K562 (cell line): ENCODE measurements at places on chromosomes 13 and 19.

- no peak for DNase-seq
Measured at GRCh38 chr13:39272994-39273393, 234.7 kb downstream of the NHLRC3 start.

GRCh38 chr13:20492641-20493040, 33.0 kb downstream of the CRYL1 start:
- DNase-seq: peak; percentile 53

DNA sequence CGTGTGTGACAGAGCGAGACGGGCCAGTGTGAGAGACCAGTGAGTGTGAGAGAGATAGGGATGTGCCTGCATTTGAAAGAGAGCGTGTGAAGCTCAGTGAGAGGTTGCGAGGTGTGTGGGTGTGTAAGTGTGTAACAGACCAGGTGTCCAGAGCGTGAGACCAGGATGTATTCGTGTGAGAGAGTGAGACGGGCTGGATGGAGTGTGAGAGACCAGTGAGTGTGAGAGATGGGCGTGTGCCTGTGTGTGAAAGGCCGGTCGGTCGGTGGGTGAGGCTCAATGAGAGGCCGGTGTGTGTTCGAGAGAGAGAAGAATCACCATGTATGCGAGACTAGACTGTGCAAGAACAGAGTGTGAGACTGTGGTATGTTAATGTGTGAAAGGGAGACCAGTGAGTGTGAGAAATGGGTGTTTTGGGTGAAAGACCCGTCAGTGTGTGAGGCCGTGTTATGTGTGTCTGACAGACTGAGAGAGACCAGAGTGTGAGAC, 679 bp downstream of the ZNF471 start:
- DNase-seq: no peak

DNA sequence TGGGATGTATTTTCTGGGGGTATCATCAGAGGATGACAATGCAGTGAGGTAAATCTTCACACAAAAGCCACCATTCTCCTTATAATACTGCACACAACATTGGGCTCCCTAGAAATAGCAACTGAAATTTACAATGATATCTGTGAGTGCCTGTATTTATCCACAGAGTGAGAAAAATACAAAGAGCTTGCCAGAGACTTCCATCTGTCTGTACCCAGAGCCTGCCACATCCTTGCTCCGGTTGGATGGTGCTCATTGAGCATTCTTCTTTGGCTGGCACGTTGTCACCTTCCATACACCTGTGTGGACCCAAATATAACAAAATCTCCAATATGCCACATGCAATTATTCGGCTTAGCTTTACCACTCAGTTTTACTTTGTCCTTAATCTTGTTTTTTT, 189.5 kb upstream of the UFM1 start:
- no peak for DNase-seq

- no peak for DNase-seq
Measured at GRCh38 chr13:73131247-73131646, 72.4 kb downstream of the KLF5 start.

- no peak for DNase-seq
Measured at GRCh38 chr19:17078036-17078919, 2.7 kb downstream of the MYO9B start.

DNA sequence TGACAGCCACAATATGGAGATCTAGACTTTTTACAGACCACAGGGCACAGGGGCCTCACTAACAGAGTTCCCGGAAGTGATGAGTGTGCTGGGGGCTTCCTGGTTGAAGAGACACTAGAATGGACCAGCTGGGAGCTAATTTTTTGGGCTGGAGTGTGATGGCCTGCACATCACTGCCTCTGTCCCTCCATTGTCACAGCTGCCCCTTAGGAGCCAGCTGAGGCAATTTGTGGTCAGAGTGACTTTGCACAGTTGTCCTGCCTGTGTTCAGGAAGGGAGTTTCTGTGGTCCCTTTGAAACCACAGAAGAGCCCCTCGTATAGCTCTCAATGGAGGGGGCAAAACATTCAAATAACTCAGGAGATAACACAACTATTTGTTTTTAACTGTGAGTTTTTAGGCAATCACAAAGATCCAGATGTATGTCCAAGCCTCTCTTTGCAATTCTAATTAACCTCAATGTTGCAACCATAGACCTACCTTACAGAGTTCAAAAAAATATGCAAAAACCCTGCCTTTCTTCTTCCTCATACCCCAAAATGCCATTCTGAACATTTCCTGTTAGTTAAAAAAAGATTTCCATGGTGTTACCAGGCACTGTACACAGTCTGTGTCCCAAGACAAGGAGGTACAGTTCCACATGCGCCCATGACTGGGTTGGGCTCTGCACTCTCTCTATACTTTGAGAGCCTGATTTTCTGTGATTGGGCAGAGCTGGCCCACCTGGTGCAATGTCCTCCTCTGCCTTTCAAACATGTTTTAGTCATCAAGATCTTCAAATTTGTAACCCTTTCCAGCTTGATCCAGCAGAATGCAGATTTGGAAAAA, 2.4 kb downstream of the ALOX5AP start:
- DNase-seq: no peak

DNA sequence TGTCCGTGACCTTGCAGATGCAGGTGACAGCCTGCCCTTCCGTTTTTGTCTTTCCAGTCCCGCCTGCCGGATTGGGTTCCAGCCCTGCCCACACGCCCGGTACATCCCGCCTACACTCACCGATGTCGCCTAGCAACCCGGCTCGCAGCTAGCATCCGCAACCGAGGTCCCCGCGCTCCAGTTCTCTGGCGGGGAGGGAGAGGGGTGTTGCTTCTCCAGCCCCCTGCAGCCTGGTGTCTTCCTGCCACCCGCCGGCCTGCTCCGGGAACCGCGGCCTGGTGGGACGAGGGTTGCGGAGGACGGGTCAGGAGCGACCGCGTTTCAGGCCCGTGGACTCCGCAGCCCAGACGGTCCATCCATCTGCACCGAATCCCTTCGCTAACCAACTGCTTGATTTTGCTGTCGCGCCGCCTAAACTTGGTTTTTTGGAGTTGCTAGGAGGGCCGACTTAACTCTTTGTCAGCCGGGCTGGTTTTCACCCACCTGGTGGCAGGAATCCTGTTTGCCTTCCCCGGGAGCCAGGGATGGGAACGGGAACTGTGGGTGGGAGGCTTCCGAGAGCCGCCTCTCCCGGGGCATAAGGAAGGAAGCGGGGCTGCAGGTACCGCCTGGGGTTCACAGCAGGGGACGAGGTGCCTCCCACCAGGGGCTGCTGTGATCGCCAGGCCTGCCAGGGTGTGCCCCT, 15.4 kb upstream of the MATK start:
- no peak for DNase-seq

- no peak for DNase-seq
Measured at GRCh38 chr19:46868025-46868802, 7.4 kb downstream of the ARHGAP35 start.

DNA sequence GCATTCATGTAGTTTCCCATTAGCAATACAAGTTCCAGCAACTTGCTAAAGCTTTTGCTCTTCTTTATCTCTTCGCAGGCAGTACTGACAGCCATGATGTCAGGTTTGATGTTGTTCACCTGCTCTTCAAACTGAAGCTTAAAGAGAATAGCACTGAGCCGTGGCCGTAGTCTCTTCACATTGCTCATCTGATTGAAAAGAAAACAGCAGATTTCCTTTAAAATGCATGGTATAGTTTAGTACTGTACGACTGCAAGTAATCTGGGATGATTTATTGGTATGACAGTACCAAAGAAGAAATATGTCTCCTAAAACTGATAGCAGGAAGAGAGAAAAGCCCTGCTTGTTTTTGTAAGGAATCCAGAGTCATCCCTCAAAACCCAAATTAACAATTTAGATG, 284.4 kb downstream of the DIAPH3 start:
- DNase-seq: no peak

DNA sequence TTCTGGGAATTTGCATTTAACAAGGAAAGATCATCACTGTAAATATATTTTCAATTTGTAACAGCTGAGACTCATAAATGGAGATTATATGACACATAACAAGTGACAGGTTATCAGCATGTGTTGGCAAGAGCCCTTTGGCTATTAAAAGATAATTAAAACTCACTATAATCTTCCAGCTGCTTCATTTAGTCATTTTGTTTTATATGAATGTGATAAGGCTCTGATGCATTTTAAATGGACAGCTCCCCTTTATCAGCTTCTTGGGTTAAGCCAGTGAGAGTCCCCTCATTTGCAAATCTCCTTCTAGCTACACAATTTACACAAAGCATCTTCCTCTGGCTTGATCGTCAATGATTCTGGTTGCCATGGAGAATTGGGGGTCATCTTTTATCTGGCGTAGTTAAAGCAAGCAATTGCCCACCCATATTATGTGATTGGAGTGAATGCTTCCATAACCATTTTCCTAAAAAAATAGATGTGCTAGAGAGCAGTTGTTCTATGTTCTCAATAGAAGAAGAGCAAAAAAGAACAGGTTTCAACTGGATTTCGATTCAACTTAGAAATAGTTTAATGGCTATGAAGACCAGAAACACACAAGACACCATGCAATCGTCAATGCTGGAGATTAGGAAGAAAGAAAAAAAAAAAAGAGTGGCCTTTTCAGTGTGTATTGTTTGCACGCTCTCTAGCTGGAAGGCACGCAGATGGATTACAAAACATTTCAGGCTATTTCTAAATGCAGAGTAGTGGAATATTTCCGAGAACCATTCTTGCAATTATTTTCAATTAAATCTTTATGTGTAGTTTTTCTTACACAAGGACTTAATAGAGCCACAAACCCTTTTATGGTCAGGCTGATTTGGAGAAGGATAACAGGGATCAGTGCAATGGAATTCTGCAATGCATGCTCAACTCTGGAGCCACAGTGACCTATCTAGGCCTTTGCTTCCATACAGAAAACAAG, 27.4 kb downstream of the STARD13 start:
- DNase-seq: no peak

- DNase-seq: no peak
Measured at GRCh38 chr19:19777692-19778091, 43.9 kb downstream of the ZNF506 start.

DNA sequence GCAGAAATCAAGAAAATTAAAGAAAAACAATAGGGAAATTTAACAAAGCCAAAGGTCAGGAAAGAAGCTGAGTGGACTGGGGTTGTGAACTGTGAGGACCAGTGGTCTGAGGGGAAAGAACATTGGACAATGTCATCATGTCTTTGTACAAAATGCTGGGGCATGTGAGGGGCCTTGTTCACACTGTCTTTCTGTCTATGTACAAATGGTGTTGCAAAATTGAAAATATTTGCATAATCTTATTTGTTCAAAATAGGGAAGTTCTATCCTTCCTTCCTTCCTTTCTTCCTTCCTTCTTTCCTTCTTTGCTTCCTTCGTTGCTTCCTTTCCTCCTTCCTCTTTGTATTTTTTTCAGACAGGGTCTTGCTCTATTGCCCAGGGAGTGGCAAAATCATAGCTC, 79.2 kb upstream of the SCEL start:
- no peak for DNase-seq

DNA sequence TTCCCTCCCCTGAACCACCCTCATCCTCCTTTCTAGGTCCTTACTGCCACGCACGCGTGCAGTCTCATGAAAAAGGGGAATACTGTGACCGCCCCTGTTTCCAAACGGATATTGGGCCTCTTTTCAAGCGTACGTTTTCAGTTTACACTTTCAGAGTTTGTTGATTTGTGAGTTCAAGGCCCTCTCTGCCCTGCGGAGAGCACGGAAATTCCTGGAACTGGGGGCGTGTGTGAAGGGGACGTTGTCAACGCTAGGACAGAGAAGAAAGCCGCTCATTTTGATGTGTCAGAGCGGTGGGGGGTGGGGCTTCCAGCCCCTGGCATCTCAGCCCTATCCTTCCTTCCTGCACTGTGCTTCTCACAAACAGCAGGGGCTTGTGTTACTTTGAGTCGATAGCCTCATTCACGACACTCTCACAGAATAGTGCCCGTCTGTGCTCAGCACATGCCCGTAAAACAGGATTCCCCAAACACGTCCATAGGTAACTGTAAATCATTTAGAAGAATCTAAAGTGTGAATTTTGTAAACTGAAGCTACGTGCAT, 137.6 kb upstream of the PEG3 start:
- no peak for DNase-seq

GRCh38 chr13:27466513-27466912, 16.1 kb upstream of the MTIF3 start:
- no peak for DNase-seq

- DNase-seq: no peak
Measured at GRCh38 chr19:51822946-51823345, 28.0 kb downstream of the FPR3 start.

DNA sequence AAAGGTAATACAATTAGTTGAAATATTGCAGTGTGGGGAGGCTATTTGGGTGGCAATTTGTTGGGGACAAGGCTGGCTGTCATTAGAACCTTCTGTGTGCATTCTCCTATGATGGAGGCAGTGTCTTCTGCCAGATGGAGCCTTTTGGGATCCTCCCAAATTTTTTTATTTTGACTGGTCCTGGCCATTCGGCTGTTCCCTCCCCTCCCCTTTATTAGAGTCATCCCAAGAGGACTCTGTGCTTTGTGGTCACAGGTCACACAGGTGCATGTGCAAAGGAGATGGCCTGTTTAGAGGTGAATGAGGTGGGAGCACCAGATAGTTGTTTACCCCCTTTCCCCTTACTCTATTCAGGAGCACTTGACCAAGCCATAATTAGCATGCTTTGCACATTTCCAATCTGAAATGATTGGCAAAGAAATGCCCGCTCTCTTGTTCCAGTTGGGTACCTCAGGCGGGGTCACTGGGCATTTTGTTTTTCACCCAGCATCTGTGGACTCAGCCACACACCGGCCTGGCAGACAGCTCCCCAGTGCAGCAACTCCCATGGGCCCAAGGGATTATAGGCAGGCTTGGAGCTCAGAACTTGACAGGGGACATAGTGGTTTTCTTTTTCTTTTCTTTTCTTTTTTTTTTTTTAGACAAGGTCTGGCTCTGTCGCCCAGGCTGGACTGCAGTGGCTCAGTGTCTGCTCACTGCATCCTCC, 19.8 kb downstream of the GATAD2A start:
- no peak for DNase-seq

- no peak for DNase-seq
Measured at GRCh38 chr19:30955112-30956104, 393.8 kb downstream of the TSHZ3 start.

GRCh38 chr13:71851498-71852409, 15.2 kb downstream of the DACH1 start:
- no peak for DNase-seq

GRCh38 chr13:98879957-98880356, 97.9 kb downstream of the DOCK9 start:
- DNase-seq: no peak

- no peak for DNase-seq
Measured at GRCh38 chr13:30898678-30899241, 7.3 kb upstream of the MEDAG start.

- peak; percentile 62 for DNase-seq
Measured at GRCh38 chr19:52626915-52627314, 11.2 kb downstream of the ZNF83 start.

DNA sequence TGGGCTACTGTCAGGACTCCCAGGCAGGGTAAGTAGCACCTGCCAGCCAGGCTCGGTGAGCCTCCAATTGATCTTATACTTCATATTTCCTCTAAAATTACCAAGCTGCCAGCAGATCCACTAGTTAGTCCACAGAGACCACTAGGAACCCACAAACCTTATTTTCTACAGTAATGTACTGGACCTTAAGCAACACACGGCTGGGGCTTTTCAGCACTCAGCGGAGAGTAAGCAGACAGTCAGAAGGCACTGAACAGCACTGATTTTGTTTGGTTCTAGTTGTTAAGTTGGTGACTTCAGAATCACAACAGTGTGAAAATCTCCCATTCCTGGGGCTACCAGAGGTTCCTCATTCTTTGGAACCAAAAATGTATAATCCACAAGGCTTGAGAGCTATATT, 56.1 kb downstream of the MRPL57 start:
- DNase-seq: no peak
